ENCODE measurements at places on chromosomes 11 and 22.

GRCh38 chr11:74438681-74439080, 28.7 kb downstream of the KCNE3 start:
- DNase-seq: no peak

DNA sequence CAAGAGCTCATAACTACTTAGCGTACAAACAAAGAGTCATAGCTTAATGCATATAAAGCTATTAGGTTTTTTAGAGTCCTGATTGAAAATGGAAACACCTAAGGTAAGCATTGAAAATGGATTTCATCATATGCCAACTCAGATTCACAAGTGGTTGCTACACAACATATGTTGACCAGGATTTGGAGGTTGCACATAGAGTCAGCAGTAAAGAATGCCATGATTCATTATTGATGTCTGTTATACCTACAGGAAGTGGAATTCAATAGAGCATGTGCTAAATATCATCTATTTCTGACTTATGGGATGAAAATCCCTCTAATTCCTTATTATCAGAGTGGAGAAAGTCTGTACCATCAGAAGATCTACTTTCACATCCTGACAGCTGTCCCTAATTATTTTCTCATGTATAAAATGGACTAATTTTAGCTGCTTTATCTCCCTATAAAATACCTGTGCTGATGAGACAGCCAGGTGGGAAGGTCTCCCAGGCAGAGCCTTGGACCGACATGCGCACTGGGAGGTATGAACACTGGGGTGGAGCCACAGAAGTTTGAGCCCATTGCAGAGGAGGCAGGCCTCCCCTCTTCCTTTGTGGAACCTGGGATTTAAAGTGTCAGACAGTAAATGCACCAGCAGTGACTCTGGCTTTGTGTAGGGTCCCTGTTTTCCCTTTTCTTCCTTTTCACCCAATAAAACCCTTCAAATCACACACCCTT, 204.2 kb downstream of the AASDHPPT start:
- DNase-seq: no peak

GRCh38 chr22:44160421-44160820, 20.3 kb upstream of the PARVG start:
- DNase-seq: no peak

- DNase-seq: no peak
These were observed 660.1 kb downstream of the OPCML start for GRCh38 chr11:132872211-132872610.

- no peak for DNase-seq
These were observed 2.1 kb downstream of the OLFML1 start for GRCh38 chr11:7487360-7487759.

DNA sequence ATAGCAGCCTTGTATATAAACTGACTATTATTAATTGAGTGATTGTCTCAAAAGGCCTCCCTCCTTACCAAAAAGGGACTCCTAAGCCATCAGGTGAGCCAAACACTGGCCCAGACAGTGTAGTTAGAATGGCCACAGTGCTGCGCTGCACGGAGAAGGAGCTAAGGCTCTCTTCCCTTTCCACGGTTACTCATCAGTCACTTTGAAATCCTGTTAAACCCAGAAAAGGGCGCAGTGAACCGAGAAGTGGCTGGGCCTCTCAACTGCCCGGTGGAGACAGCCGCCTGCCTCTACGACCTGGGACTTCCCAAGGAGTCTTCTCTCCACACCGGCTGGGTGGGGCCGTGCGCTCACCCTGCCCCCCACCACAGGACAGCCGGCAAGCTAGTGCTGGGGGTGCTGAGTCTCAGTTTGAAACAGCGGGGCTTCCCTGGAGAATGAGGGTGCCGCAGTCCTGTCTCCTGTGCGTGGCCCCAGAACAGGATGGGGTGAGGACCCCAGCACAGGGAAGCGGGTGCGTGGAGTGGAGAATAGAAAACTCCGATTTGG, 1.3 kb downstream of the MYH9 start:
- DNase-seq: no peak
